ENCODE measurements at places on chromosomes 16 and 17. TPM values are rescaled to one million over a fixed set of nuclear protein-coding genes. Genes with fewer than 3 reads are reported as not detected.

Gene CD300E
- 0.21 TPM for total RNA-seq

Gene ABCC12
- total RNA-seq = not detected

Gene TERB1
- total RNA-seq = not detected

Gene RNF166
- 44.3 TPM for total RNA-seq

- H3K36me3 ChIP-seq = no peaks in the 10 kb centered on the region
- no peak overlapping the region for H3K4me3 ChIP-seq
- no peak for DNase-seq
- no peak overlapping the region for H3K27ac ChIP-seq
- H3K27me3 ChIP-seq = no peaks in the 10 kb centered on the region
- H3K4me1 ChIP-seq = no peaks in the 10 kb centered on the region
Observed at GRCh38 chr16:81515281-81515680, 70.7 kb downstream of the CMIP start.

DNA sequence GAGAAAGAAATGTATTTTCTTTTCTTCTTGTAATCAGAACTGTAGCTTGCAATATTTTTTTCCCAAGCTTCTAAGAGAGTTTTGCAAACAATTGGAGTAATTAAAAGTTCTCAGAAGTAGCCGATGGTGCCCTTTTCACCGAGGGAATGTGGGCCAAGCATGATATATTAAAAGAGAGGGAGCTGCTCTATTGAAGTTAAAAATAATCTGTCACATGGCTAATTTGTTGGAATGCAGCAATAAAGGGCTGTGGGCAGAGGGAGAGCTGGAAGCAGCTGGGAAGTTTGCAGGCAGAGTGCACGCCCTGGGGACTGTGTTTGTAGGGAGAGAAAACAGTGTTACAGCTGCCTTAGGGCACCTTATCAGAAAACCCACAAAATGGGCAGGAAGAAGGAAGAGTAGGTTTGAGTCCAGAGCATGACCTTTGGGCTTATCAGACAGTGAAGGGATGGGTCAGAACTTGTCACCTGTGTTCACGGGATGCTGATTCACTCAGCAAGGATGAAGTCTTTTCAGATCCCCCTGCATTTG, 18.5 kb upstream of the TERF2 start:
- H3K36me3 ChIP-seq = no peaks in the 10 kb centered on the region
- no peak overlapping the region for H3K4me3 ChIP-seq
- H3K27ac ChIP-seq = peak overlapping the region; percentile 24
- no peak for DNase-seq
- no peaks in the 10 kb centered on the region for H3K4me1 ChIP-seq

GRCh38 chr17:9291912-9292560, 270.7 kb downstream of the NTN1 start:
- H3K4me1 ChIP-seq = peaks cover 15% of the 10 kb centered on the region
- no peak overlapping the region for H3K4me3 ChIP-seq
- no peaks in the 10 kb centered on the region for H3K36me3 ChIP-seq
- peak overlapping the region; percentile 80 for H3K27ac ChIP-seq

DNA sequence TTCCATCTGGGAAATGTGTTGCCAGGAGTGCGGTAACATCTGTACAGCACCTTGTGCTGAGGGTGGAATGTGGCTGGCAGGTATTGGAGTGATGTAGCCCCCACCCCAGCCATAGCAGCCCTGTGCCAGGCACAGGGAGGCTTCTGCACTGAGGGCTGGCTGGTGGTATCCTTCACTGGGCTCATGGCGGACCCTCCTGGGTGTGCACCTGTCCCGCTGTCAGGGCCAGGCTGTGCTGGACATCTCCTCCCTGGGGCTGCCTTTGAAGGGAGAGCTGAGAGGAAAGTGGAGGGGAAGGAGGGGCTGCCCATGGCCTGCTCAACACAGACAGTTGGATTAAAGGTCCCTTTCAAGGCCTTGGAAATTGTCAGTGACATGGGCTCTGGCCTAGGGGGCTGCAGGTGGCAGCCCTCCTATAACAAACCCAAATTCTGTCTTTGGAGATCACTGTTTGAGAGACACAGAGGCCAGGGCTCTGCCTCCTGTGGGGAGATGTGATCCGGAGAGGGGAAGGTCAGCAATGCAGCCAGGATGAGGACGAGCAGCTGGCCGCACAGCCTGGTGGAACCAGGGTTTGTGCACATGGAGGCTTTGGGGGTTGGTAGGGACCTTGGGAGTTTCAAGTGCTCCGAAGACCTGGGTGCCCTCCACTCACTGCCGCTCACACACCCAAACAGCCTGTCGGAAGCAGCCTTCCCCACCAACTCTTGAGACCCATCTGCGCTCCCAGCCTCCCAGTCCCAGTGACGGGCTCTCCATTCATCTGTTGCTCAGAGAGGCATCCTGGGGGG, 22.8 kb downstream of the NKD1 start:
- no peak overlapping the region for H3K4me3 ChIP-seq
- no peaks in the 10 kb centered on the region for H3K27me3 ChIP-seq
- H3K4me1 ChIP-seq = peaks cover 39% of the 10 kb centered on the region
- no peak overlapping the region for H3K27ac ChIP-seq
- DNase-seq = no peak

- H3K36me3 ChIP-seq = no peaks in the 10 kb centered on the region
- H3K27ac ChIP-seq = no peak overlapping the region
- H3K27me3 ChIP-seq = no peaks in the 10 kb centered on the region
- no peak for DNase-seq
Observed at GRCh38 chr17:9725575-9725974, 65.8 kb downstream of the DHRS7C start.

Data from ascending aorta (tissue), 2 donors.